ENCODE measurements at places on chromosomes 3 and 15.

GRCh38 chr3:55482496-55483195 is 4.5 kb downstream of the WNT5A start:
- DNase-seq = no peak

DNA sequence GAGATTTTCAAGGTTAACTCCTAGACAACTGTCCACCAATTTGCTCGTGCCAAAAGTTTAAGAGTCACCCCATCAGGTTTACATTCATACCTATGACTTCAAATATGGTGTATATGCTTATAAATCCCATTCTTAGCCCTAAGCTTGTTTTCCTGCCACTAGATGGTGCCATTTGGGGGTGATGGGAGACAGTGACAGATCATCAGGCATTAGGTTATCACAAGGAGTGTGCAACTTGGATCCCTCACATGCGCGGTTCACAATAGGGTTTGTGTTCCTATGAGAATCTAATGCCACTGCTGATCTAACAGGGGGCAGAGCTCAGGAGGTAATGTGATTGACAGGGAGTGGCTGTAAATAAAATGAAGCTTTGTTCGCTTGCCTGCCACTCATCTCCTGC is 182.7 kb downstream of the CNTN6 start:
- DNase-seq = no peak

- DNase-seq = no peak
Observed at GRCh38 chr3:120125992-120126391, 31.7 kb upstream of the GSK3B start.

DNA sequence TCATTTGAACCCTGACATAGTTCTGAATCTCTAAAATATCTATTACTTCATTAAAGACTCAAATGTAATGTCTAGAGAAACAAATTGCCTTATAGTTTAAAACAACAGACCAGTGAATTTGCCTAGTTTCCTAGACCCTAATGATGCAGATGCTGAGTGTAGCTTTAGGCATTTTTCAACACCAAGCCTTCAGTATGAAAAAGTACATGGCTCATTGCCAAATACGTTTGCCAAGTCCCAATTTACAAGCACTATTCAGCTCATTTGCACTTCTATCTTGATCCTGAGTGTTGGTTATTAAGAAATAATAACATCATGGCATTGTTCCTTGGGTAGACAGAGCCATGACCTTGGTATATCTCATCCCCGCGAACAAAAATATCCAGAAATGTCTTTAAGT is 46.8 kb downstream of the EOMES start:
- DNase-seq = no peak

DNA sequence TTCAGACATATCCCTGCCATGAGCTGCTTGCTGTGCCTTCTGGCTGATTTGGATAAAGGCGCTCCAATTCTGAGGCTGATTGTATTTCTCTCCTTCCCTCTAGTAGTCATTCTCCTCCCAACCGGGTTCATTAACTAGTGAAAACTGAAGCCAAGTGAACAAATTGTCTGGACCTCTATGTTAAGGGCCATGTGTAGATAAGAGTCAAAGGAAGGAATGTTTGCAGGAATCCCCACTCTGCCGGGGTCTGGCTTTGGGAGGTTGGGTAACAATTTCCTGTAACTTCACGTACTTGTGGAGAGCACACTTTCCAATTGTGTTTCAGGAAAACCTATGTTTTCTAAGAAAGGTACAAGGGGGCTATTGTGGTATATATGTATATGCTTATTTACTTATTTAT is 38.2 kb upstream of the SUCLG2 start:
- no peak for DNase-seq

GRCh38 chr3:127820826-127821313 is 1.4 kb downstream of the MGLL start:
- DNase-seq = no peak

All from CD4-positive, alpha-beta T cell treated with Interleukin-12 subunit alpha and Interleukin-12 subunit beta, for 1 hour (primary cell).